ENCODE measurements at places on chromosomes 2 and 18. TPM values are rescaled to one million over a fixed set of nuclear protein-coding genes. Genes with fewer than 3 reads are reported as not detected.

DNA sequence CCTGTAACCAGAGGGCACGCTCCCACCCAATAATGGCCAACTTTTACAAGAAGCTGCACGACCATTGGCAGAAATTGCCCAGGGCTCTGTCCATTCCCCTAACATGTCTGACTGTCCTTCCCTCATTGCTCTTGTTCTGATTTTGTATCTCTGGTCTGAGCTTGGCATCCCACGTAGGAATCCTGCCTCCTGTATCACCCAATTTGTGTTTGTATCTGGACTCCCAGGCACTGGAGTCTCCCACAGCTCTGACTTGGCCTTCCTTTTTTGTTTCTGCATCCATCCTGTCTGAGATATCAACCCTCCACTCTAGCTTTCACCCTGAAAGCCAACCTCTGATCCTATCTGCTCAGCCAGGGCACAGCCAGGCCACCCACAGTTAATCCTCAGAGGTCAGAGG lies 259.8 kb downstream of the FBXO15 start:
- no peak for DNase-seq

- DNase-seq: no peak
Observed at GRCh38 chr18:59072727-59073421, 66.8 kb upstream of the SEC11C start.

DNA sequence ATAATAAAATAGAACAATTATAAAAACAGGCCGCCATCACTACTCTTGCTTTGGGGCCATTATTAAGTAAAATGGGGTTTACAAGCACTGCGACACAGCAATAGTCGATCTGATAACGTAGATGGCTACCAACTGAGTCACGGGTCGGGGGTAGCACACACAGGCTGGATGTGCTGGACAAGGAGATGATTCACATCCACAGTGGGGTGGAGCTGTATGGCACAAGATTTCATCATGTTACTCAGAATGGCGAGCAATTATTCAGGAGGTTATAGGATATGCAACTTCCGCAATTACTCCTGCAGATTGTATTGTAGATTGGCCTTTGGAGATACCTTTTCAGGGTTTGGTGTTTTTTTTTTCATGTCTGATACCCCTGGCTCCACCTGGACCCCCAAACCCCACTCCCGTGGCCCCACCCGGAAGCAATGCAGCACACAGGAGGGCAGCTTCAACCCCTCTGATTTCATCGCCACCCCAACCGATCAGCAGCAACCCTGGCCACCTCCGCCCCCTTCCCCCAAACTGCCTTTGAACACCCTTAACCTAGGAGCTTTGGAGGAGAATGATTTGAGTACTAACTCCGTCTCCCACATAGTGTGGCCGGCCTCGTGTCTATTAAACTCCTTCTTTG lies 21.4 kb upstream of the MLPH start:
- DNase-seq: no peak

- no peak for DNase-seq
Observed at GRCh38 chr2:70691497-70692140, 76.4 kb downstream of the ADD2 start.

DNA sequence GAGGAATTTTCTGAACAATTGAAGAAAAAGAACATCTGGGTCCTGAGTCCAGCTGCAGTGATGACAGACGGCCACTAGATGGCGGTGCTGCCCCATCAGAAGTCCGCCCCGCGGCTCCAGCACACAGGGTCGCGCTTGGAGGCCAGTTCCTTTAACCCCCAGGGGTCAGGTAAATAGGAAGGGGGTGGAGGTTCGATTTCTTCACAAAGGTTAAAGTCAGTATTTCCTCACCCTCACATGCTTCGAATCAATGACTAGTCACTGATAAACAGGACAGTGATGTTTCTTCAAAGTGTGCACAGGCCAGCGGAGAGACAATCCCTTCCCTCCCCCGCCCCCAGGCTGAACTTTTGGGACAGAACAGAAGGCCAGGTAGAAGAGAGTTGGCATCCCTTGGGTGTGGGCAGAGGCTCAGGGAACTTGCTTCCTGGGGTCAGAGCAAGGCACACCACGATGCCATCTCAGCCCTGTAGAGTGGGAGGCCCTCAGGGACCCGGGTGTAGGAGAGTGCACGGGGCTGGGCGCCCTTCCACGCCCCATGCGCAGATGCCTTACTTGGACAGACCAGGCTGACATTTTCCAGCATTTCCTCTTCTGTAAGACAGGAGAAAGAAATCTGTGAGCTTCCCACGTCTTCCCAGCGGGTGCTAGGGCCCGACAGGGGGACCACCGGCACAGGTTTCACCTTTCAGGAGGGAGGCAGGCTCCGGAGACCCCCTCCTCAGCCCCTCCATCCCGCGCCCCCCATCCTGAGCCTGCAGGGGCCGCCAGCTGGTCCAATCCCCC lies 722 bp downstream of the APOB start:
- peak; percentile 53 for DNase-seq

DNA sequence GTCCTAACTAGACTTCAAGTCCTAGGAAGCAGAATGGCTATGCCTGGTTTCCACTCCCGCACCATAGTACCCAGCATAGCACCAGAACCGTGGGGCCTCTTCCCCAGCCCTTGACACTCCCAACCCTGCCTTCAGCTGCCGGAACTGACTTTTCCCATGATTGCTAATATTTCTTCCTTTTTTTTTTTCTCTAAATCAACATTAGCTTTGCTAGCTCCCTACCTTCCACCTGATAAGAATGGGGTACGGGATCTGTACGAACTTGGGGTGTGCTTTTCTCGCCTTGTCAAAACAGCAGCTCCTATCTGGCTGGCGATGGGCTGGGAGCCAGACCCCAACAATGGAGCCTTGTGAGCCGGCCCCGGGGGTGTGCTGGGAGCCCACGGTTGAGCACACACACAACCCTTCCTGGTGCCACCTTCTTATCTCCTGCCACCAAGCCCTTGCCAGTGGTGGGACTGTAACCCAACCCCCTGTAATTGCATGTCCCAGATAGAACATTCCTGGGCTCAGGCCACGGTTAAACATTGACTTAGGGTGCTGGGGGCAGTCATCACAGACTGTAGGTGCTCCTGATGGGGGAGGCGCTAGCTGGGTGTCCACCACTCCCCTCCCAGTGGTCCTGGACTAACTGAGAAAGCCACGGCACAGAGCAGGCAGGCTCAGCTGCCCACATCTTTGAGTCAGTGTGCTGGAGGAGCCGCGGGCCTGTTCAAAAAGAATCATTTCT lies 213.0 kb upstream of the HAAO start:
- no peak for DNase-seq

DNA sequence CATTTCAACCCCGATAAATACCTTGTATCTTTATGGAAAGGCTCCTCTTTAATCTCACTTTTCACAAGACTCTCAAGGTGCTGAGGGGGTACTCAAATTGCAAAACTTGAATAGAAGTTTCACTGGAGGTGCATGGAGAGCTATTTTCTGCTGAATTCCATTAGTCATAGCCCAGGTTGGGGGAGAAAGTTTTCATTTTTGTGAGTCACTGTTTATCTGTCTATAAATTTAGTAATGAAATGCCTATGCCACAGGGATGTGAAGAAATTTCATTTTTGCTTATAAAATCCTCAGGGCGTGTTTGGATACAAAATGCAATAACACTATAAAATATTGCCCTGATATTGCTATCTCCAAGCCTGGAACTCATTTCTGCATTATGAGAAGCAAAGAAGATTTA lies 346.3 kb downstream of the LRATD1 start:
- DNase-seq: no peak

GRCh38 chr18:78393086-78393862 lies 586.3 kb upstream of the SALL3 start:
- no peak for DNase-seq

G6PC2 gene
- polyA plus RNA-seq: 0.10 TPM

PSD4 gene
- 10.9 TPM for polyA plus RNA-seq

KLHL29 gene
- polyA plus RNA-seq: 10.0 TPM

MAIP1 gene
- 36.6 TPM for polyA plus RNA-seq

Measured in right renal cortex interstitium (tissue), 3 donors.